Fibroblast of skin of left quadriceps (primary cell): ENCODE measurements at places on chromosomes 4 and X.

DNA sequence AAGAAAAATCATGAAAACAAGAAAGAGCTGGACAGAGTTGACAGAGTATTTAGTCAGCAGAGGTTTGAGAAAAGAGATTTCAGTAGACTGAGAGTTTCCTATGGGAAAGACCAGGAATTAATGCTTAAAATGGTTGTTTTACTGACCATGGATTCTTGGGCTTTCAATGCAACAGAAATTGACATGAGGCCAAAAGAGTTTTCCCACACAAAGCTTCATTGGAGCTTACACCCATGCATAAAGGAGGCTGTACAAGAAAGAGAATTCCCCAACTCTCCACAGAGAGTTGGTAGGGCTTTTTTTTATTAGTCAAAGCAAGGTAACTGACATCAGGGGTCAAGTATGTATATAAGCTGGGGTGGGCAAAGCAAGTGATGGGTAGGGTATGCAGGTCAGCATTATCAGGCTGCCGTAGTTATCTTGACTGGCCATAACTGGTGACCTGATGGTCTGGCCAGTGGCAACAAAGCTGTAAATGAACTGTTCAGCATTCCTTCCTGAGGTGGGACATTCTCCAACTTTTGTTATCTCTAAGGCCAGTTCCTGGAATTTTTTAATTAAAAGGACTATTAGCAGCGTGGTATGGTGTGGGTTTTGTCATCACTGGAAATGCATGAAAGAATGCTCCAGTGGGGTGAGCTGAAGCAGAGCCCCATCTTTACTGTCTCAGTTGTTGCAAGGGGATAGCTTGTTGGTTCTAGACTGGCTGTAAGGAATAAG is 117.0 kb downstream of the ADAM29 start:
- DNase-seq, result no peak

- peak; percentile 50 for DNase-seq
Measured at GRCh38 chr4:94545296-94545695, 93.6 kb downstream of the PDLIM5 start.

GRCh38 chr4:25865586-25865985 is 2.8 kb upstream of the SEL1L3 start:
- no peak for DNase-seq

GRCh38 chrX:82676386-82676785 is 831.7 kb upstream of the POU3F4 start:
- no peak for DNase-seq

GRCh38 chr4:6282314-6282771 is 12.7 kb downstream of the WFS1 start:
- DNase-seq, result no peak

DNA sequence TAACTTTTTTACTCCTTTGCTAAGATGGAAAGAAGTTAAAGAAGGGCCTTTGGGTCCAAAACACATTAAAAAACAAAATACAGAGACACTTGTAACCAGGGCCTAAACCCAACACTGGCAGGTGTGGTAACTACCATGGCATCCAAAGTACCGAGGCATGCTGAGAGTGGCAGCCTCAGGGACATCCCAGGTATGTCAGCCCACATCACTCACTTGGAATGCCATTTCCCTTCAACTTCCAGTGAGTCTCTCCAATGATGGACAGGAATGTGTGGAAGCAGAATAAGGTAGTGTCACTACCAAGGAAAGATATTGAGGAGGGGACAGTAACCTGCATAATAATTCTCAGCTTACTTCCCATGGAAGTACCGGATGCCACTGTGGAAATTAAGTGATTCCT is 79.5 kb upstream of the SCOC start:
- DNase-seq, result no peak

DNA sequence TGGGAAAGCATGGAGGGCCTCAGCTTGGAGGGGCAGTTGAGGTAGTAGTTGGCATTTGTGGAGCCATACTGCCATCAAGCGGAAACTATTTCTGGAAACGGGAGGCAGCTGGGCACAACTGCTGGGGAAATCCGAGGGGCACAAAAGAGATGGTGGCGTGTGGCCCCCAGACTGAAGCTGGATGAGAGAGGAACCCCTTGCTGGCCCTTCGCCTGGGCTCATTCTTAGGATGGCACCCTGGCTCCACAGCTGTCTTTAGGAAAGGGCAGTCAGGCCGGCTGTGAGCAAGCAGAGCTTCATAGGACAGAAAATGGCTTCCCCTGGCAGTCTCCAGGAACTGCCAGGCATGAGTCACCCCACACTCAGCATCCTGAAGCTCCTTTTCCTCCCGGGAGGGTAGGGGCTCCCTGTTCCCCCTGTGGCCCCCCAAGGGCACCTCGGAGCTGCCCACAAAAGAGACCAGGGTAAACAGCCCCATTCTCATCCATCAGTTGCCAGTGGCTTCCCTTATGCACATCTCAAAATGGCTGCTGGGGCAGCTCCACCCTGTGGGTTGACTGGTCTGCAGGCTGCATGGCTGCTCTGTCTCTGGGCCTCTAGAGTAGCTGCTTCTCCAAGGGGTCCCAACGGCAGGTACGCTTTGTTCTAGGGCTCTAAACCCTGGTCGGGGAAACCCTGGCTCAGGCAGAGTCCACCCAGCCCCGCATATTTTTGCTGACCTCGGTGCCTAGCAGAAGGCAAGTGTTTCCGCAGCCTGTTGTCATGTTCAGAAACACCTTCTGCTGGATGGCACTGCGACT is 64.7 kb downstream of the NBDY start:
- DNase-seq, result no peak

DNA sequence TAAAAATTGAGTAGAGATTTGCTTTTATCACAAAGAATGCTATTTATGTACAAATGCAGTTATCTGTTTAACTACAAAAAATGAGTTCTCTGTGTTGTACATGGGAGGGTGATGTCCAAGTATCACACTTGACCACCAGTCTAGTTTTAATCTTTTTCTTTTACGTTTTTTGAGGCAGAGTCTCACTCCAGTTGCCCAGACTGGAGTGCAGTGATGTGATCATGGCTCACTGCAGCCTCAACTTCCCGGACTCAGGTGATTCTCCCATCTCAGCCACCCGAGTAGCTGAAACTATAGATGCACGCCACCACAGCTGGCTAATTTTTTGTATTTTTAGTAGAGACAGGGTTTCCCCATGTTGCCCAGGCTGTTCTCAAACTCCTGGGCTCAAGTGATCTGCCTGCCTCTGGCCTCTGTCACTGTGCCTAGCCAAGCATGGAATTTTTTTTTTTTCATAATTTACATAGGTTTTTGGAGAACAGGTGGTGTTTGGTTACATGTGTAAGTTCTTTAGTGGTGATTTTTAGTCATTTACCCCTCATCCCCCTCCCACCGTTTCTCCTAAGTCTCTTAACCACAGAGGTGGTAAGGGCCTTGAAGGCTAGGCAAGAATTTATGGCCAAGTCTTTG is 47.9 kb upstream of the RPA4 start:
- no peak for DNase-seq

- no peak for DNase-seq
Measured at GRCh38 chr4:139599594-139600374, 43.8 kb upstream of the SETD7 start.

DNA sequence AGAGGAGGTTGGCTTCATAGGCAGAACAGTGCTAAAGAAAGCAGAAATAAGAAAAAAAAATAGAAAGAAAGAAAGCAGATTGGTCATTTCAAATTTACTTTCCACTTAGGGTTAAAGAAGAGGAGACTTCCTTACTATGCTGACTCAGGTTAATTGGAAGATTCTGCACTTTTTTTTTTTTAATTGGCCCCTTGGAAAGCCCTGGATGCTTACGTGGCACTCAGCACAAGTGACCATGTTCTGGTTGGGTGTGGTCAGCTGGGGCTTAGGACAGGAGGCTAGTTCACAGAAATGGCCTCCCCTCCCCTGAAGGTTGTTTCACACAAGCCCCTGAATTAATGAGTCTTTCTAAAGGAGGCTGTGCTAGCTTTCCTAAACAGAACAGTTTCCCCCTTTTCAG is 14.5 kb downstream of the MAGEA9B start:
- no peak for DNase-seq

- DNase-seq, result no peak
Measured at GRCh38 chr4:18020145-18020670, 1.3 kb downstream of the LCORL start.

- no peak for DNase-seq
Measured at GRCh38 chrX:53284684-53285447, 3.5 kb upstream of the IQSEC2 start.

DNA sequence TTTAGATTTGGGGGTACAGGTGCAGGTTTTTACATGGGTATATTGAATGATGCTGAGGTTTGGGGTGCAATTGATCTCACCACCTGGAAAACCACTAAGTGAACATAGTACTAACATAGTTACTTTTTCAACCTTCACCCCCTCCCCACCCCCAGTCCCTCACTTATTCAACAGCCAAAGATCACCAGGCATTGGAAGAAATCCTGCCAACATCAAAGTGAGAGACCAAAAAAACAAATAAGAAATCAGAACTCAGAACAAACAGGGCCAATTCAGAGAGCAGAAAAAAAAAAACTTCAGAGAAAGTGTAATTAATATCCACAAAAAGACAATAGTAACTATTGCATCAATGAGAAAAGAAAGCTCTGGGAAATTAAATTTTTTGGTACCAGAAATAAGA is 20.5 kb upstream of the LAP3 start:
- DNase-seq, result no peak

DNA sequence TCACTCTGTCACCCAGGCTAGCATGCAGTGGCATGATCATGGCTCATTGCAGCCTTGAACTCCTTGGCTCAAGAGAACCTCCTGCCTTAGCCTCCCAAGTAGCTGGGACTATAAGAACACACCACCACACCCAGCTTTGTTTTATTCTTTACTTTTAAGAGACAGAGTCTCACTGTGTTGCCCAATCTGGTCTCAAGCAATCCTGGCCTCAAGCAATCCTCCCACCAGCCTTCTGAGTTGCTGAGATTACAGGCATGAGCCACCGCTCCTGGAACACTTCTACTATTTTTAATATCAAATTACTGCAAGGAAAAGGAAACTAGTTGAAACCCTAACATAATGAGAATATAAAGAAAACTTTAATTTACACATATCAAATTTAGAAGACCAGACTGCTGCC is 85.4 kb downstream of the FAM13A start:
- DNase-seq, result no peak

DNA sequence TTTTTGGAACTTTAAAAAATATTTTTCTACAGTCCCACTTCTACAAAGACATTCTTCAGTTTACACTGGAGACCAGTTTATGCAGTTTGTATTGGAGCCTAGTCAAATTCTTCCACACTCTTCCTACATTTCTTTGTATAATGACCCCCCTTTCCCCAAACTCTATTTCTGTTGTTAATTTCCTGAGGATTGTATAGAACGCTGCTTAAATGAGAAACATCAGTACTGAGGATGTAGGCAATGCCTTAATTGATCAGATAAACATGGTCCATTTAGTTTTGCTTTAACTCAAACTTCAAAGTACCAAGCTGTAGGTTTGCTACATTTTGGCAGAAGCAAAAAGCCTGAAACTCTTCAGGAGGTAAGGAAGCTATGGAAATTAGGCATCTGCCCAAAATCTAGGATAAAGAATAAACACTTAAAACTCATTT is 155.5 kb downstream of the SLC7A11 start:
- peak; percentile 69 for DNase-seq

DNA sequence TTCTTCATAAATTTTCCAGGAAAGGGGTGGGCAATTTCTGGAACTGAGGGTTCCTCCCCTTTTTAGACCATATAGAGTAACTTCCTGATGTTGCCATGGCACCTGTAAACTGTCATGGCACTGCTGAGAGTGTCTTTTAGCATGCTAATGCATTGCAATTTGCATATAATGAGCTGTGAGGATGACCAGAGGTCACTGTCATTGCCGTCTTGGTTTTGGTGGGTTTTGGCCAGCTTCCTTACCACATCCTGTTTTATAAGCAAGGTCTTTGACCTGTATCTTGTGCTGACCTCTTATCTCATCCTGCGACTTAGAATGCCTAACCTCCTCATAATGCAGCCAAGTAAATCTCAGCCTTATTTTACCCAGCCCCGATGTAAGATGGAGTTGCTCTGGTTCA is 577.8 kb downstream of the NLGN4X start:
- no peak for DNase-seq

- no peak for DNase-seq
Measured at GRCh38 chrX:105190252-105190853, 30.1 kb downstream of the TEX13A start.

- DNase-seq, result no peak
Measured at GRCh38 chrX:84216406-84216805, 28.4 kb upstream of the RPS6KA6 start.

DNA sequence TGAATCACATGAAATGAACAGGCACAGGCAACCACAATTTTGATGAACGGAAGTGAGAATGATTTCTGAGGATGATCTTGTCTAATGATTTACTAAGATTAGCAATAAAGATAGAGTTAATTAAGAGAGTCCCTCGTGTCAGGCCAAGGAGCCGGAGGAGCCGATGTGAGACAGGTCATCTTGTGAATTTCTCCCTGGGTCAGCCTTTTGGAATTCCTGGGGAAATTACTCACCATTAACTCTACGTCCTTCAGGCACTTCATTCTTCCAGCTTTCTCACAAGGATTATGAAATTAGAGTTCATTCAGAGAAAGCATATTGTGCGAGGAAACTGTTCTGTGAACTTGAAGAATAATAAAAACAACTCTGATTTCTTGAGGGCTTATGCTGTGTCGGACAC is 86.7 kb downstream of the PSAPL1 start:
- no peak for DNase-seq

DNA sequence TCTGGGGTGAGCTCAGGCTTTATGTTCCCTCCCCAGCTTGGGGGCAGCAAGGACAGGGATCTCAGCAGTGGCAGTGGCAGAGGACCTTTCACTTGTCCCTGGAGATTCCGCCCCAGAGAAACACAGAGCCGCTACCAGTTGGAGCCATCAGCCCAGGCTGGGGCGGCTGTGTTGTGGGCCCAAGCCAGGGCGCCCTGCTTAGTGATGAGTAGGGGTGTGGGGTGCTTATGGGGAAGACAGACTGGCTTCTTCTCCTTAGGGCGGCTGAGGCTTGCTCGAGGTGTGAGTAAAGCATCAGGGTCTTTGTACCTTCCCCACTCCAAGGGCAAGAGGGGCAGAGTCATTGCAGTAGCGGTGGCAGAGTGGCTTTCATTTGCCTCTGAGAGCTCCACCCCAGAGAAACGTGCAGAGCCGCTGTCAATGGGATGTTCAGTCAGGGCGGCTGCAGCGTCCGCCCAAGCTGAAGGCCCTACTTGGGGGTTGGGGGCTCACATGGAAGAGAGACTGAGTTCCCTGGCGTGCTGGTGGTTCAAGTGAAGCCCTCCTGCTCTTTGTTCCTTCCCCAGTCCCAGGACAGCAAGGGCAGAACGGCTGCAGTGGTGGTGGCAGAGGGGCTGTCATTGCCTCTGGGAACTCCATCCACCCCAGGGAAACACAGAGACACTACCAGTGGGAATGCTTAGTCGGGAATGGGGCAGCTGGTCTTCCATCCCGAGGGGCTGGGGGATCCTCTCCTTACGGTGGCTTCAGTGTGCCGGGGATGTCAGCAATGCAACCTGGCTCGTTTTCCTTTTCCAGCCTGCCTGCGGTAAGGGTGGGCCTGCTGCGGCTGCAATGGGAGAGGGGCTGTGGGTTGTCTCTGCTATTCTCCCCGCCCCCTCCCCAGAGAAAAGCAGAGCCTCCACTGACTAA is 2142.5 kb upstream of the TENM3 start:
- DNase-seq, result no peak

- no peak for DNase-seq
Measured at GRCh38 chrX:15973299-15973698, 118.7 kb upstream of the AP1S2 start.

- no peak for DNase-seq
Measured at GRCh38 chr4:14023896-14024295, 396.4 kb upstream of the BOD1L1 start.
